ENCODE measurements at places on chromosomes 16 and 17. TPM values are rescaled to one million over a fixed set of nuclear protein-coding genes. Genes with fewer than 3 reads are reported as not detected.

Gene C17orf78
- total RNA-seq, result not detected

DNA sequence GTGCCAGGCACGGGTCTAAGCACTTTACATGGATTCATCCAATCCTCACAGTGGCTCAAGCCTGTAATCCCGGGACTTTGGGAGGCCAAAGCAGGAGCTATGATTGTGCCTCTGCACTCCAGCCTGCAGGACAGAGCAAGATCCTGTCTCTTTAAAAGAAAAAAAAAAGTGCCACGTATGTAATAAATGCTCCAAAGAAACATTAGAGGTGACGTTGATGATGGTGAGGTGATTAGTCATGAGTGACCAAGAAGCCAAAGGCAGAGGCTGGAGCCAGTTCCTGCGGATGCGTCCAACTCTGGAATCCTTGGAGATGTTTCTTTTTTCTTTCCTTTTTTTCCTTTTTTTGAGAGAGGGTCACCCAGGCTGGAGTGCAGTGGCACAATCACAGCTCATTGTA, 59.4 kb upstream of the SIAH1 start:
- no peak for DNase-seq

Gene CRISPLD2
- total RNA-seq, result 4.8 TPM

Gene SYCE1L
- 0.73 TPM for total RNA-seq

DNA sequence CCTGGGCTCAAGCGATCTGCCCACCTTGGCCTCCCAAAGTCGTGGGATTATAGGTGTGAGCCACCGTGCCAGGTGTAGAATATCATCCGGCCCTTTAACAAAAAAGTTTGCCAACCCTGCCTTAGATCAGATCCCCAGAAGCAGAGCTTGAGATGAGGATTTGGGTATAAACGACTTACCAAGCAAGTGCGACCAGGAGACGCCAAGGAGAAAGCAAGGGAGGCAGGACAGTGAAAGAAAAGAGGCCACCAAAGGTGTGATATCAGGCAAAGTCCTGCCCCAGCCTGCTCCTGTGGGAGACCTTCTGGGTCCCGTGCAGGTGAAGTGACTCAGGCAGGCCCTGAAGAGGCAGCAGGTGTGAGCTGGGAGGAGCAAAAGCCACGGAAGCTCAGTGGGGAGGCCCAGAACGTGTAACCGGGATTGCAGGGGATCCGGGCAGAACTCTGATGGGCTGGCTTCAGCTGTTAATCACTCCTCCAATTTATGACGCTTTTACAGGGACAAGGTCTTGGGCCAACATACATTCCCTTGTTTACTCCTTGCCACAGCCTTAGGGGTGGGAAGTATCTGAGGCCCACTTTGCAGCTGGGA, 14.1 kb upstream of the CALB2 start:
- no peak for DNase-seq

GRCh38 chr17:42016411-42016831, 818 bp downstream of the DNAJC7 start:
- no peak for DNase-seq

GRCh38 chr17:917941-918740, 61.4 kb downstream of the NXN start:
- no peak for DNase-seq

Gene EPN2
- total RNA-seq, result 65.4 TPM

- peak; percentile 68 for DNase-seq
Measured at GRCh38 chr17:50272711-50273653, 1.3 kb upstream of the TMEM92 start.

DNA sequence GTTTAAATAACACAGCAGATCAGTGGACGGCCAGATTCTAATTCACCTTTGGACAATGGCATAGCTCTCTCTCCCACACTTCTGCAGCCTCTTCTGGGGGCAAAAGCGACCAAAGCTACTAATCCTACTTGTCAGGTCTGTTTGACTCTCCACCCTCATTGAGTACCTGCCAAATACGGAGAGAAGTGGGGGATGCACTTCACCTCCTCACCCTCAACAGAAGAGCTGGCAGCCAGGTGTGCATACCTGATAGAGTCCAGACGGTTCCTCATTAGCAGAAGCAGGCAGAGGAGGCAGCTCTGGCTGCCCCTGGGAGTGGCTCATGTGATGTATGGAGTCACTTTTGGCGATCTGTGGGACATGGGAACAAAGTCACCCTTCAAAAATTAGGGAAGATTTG, 4.9 kb downstream of the DNAH3 start:
- no peak for DNase-seq

GRCh38 chr16:3028716-3029319, 5.0 kb downstream of the THOC6 start:
- no peak for DNase-seq

DNA sequence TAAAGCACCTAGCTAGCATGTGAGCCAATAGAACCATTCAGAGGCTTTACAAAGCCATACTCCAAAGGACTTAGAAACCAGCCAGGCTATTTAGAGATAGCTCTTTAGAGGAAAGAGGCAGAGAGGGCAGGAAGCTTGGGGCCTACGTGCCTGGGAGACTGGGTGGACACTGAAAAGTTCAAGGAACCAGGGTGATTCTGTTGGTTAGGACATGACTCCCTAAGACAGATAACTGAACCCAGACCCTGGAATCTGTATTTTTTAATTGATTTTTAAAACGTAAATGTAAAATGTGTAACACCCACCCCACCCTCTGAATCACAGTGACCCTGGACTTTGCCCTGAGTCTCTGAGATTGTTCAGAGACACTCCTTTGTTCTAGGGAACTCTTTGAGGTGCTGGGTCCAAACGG, 16.1 kb upstream of the GNA13 start:
- no peak for DNase-seq

DNA sequence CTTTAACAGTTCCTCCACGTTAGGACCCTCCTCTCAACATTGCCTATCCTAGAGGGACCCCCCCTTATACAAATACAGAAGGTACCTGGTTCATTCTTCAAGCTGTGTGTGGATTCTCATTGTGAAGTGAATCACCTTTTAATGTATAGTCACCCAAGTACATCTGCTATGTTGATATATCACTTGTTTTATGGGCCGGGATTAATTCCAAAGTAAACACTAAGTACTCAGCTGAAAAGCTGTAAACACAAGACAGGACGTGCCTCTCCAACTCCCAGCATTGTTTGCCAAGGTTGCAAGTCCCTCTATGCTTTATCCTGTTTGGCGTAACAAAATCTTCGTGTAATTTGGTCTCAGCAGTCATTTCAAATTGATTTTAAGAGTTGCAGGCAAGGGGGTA, 123.6 kb downstream of the RBFOX1 start:
- DNase-seq, result no peak

DNA sequence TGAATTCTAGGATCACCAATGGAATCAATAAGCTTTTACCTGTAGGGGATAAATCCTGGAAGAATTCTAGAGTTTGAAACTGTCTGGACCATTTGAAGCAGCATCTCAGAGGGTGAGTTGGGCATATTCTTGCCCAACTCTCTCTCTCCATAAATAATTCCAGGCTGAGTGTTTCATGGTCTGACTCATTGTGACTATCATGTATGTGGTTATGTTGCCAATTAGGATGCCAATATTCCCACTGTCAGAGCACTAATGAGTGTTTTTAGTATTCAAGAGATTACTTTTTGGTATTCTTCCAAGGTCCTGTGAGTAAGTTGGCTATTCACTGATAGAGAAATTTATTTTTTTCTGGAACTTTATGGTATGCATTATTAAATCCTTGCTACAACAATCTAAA, 456.9 kb downstream of the TOX3 start:
- DNase-seq, result no peak

Gene GUCY2D
- total RNA-seq, result not detected

Gene PHAF1
- 20.7 TPM for total RNA-seq

DNA sequence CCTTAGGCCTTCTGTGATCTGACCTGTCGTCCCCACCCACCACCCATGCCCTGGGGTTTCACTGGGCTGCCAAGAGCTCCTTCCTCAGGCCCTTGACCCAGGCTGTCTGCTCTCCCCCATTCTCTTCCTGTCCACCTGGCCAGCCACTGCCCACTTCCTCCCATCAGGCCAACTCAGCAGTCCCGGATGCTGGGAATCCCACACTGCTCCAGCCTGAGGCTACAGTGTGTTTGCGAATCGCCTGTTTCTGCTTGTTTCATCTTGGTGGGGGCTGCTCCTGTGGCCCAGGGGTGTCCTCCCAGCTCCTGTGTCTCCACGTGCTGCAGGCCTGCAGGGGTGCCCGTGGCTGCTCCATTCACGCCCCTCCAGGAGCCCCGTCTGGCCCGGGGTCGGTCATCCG, 839 bp upstream of the METRN start:
- no peak for DNase-seq

DNA sequence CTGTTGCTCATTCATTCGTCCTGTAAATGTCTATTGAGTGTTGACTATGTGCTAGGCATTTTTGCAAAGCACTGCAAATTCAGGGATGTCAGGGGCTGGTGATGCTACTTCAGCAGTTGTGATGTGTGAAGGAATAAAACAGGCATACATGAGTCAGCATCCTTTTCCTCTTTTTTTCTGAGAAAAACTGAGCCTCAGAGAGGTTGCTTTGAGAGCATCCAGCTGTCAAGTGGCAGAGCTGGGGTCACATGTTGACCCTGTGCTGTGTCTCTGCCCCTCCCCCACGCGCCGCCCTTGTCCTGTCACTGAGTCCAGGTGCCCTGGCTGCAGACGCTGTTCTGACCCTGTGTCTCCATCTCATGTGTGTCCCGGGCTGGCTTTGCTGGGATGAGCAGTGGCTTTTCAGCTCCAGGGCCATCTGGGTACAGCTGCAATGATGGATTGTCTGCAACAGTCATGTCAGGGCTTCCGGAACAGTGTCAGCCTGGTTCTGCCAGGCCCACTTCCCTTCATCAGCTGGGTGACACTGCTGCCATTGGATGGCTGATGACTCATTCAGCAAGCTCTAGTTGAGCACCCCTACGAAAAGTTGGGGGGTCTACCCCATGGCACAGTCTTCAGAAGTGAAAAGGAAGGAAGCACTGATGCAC, 14.9 kb downstream of the SEC14L5 start:
- DNase-seq, result no peak

DNA sequence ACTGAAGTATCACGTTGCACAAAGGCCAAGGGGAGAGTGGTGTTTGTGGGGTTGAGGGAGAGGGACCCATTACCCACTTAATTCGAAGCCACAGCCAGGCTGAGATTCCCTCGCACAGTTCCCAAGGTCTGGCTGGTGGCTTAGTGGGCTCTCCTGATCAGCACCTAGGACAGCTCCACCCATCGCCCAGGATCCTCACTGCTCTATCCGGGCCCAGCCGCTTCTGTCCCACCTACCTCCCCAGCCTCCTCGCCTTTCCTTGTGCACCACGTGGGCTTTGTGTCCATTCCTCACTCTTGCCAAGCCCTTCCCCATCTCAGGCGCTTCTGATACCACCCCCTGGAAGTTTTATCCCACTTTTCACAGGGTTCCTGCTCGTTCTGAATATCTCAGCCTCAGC, 163.5 kb downstream of the CCT6B start:
- DNase-seq, result no peak

GRCh38 chr17:81015136-81015535, 19.8 kb upstream of the BAIAP2 start:
- DNase-seq, result no peak

- DNase-seq, result no peak
Measured at GRCh38 chr16:11211061-11211976, 44.7 kb downstream of the SOCS1 start.

DNA sequence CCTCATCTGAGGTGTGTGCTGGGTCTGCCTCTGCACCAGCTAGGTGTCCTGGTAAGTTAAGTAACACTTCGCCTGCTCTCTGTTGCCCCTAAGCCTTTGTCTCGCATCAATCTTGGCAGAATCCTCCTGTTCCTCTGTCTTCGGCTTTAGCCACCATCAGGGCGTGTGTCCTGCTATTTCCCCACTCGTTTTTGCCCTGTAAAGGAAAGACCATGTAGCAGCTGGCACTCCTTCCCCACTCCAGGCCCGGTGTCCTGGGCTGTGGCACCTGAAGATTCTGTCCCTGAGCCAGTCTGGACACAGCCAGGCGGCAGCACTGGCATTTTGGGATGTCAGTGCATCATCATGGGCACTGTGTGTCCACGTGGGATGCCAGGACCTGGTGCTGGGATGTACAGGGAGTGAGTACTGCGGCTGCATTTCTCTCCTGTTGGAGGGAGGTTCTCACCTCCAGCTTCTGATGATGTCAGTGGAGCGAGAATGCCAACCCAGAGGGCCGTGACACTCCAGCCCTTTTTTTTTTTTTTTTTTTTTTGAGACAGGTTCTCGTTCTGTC, 26.2 kb upstream of the FOXK2 start:
- DNase-seq, result peak; percentile 82

- peak; percentile 72 for DNase-seq
Measured at GRCh38 chr17:7004398-7005253, 7.8 kb upstream of the RNASEK start.

GRCh38 chr17:57935833-57936807, 19.1 kb downstream of the CUEDC1 start:
- peak; percentile 66 for DNase-seq

- no peak for DNase-seq
Measured at GRCh38 chr16:51854401-51854951, 692.5 kb downstream of the TOX3 start.

DNA sequence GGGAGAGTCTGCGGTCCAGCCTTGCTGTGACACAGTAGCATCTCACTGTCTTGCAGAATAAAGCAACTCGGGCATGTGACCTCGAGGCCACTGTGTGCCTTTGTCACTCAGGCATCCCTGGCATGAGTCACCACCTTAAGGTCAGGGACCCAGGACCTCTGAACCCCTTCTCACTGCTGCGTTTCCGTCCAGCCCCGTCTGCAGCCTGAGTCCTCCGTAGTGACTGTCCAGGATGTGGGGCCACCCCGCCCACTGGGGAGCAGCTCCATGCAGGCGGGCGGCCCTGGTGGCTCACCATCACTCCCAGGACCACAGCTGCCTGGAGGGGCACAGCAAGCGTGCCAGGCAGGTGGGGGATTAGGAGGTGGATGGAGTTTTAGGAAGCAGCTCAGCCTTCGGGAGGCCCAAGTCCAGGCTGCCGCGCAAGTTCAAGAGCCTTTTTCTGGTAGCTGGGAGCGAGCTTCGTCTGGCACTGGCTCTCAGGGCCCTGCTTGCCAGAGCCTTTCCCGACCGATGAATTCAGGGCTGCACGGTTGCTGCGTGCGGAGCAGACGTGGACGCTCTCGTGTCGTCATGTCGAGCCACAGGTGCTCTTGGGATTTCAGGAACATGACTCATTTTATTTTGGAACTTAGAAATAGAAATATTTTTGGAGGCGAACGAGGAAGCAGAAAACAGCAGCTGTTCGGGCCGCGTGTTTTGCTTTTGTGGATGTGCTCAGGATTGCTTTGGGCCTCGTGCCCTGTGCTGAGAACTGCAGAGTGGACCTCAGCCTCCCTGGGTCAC, 16.8 kb downstream of the KCTD5 start:
- no peak for DNase-seq

- DNase-seq, result no peak
Measured at GRCh38 chr17:71765437-71765836, 355.4 kb upstream of the SOX9 start.

GRCh38 chr17:58960068-58960467, 146.6 kb downstream of the TRIM37 start:
- no peak for DNase-seq

Gene BCO1
- 0.27 TPM for total RNA-seq

GRCh38 chr17:73998653-73999645, 204.5 kb upstream of the RPL38 start:
- DNase-seq, result no peak

GRCh38 chr16:67055712-67056487, 27.0 kb downstream of the CBFB start:
- no peak for DNase-seq

All from cerebellum (tissue), 4 donors.